DMS79 (cell line): ENCODE measurements at places on chromosomes 1 and 21.

DNA sequence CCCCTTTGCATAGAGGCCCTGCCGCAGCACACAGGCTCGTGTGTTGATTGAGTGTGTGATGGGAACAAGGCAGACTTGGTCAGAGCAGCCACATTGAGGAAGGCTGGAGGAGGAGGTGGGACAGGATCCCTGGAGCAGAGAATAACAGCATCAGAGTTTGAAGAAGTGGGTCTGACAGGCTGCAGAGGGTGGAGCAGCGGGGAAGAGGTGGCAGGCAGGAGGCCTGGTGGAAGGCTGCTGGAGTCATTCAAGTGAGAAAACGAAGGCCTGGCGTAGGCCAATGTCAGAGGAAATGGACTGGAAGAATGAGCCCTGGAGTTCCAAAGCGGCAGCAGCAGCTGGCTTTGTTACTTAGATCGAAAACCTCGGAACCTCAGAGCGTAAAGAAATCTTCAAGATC lies 115.0 kb upstream of the GRIK3 start:
- DNase-seq, result peak; percentile 81

DNA sequence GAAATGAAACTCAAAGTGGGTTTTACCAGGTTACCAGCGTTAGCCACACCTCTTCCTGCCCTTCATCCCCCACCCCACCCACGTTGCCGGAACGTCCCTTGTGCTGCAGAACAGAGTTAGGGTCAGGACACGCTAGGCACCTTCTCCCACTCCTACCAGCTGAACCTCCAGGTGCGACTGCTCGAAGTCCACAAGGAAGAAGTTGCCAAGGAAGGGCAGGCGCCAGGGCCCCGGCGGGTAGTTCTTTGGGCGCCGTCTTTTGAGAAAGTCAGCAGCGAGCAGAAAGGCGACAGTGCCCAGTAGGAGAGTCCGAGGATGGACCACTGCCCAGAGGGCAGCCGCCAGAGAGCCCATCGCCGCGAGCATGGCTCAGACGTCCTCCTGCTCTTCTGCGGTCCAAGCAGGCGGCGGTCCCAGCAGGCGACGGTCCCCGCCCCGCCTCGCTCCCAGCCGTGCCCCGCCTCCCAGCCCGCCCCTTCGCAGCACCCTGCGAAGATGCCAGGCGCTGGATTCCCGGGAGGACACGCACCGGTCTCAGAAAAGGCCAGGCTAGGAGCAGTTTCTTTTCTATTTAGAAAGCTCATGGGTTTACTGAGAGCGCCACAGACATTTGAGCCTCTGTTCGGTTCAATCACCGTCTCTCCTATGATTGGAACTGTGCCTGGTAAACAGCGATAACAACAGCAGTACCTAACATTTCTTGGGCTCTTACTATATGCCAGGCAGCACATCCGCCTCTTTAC lies at the start of gene CYP2J2:
Gene CYP2J2, minus strand, starts transcription at position 393 of the 743 bp plus-strand sequence. Its CDS starts 27 bp downstream, at position 366.
- peak; percentile 23 for DNase-seq

DNA sequence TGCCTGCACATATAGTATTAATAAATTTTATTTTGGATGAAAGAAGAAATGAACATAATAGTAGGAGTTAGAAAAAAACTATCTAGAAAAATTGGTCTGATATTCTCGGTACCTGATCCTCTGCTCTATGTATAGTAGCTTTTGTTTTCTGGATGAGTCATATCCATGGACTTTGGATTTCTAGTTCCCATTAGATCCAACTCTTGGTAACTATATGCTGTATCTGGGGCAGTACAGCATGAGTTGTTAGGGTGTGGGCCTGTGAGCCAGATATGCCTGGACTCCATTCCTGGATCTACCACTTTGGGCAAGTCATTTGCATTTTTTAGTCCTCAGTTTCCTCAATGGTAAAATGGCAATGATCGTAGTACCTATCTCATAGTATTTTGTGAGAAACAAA lies 372.2 kb upstream of the PKN2 start:
- DNase-seq, result no peak

GRCh38 chr1:37850352-37850955 lies 8.9 kb downstream of the MTF1 start:
- no peak for DNase-seq

DNA sequence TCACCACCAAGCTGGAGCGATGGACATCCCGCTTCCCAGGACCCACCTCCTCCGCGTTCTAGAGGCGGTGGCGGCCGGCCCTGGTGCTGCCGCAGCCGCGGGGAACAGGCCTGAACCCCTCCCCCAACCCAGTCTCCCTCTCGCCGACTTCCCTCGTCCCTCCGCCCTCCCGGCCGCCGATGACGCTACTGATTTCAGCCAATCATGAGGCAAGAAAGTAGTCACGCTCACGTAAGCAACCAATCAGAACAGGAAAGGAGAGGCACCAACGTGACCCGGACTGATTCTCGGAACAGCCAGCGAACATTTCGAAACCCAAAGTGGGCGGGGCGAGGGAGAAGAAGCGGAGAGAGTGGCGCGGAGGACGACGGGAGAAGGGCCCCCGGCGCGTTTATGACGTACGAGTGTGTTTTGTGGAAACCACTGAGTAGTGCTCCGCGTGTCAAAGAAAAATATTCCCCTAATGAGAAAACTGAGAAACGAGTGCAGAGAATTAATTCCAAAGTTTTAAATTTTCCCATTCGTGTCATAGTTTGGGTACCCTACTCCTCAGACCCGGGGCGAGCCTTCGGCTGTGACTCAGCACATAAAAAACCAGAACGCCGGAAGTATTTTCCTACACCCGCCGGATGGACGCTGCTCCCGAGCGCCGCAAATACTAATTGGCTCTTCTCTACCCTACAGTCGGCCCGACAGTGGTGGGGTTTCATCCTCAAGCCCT lies at the start of gene NRDC:
Gene NRDC, minus strand, starts transcription at position 112 of the 721 bp plus-strand sequence. CDS start 112 bp downstream, outside the sequence.
- peak; percentile 99 for DNase-seq

DNA sequence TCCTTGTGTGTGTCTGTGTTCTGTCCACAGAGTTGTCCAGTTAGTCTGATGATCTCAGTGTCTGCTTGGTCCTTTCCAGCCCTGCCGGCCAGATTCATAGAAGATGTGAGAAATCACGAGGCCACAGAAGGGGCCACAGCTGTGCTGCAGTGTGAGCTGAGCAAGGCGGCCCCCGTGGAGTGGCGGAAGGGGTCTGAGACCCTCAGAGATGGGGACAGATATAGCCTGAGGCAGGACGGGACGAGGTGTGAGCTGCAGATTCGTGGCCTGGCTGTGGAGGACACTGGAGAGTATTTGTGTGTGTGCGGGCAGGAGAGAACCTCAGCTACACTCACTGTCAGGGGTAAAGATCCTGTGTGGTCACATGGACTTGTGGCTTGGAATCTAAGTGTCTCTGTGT lies 95.8 kb downstream of the OBSCN start:
- DNase-seq, result no peak

DNA sequence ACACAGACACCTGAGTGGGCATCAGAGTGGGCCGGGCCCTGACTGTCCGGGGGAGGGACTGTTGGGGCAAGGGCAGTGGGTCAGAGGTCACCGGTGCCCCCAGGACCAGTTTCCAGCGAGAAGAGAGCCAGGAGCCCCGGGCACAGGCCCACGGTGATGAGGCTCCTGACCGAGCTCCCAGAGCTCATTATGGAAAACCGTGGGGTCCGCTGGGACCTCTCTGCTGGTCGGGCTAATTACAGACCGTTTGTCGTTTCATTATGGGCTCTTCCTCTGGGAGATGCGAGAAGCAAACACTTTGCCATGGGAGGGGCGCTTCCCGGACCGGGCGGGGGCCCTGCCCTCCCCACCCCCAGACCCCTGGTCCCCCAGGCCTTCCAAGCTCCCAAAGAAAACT lies 12.0 kb upstream of the TTLL10 start:
- DNase-seq, result no peak

- no peak for DNase-seq
These were observed 49.0 kb downstream of the SIM2 start for GRCh38 chr21:36747815-36748383.
